ENCODE measurements at places on chromosomes 5 and 9. TPM values are rescaled to one million over a fixed set of nuclear protein-coding genes. Genes with fewer than 3 reads are reported as not detected.

LCN15 gene
- not detected for total RNA-seq

IGFBPL1 gene
- total RNA-seq = 0.36 TPM

SHISAL2B gene
- total RNA-seq = not detected

ISL1 gene
- 1.1 TPM for total RNA-seq

DNA sequence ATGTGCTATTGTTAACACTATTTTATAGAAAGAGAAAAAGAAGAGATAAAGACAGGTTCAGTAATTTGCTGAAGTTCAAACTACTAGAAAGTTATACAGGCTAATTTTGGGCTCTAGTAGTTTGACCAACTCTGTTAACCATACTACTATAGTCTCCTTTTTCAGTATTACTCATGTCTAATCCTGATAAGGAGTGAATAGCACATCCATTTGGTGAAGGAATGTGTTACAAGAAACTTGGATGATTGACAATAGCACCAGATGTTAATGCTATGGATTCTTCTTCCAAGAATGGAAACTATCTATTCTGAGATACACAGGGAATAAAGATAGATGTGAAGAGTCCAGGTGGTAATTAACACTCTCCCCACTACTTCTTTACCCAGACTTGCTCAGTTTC lies 677.3 kb downstream of the PRELID2 start:
- H3K4me1 ChIP-seq = no peaks in the 10 kb centered on the region
- no peaks in the 10 kb centered on the region for H3K27me3 ChIP-seq
- no peaks in the 10 kb centered on the region for H3K36me3 ChIP-seq
- H3K27ac ChIP-seq = no peak overlapping the region
- DNase-seq = no peak

DNA sequence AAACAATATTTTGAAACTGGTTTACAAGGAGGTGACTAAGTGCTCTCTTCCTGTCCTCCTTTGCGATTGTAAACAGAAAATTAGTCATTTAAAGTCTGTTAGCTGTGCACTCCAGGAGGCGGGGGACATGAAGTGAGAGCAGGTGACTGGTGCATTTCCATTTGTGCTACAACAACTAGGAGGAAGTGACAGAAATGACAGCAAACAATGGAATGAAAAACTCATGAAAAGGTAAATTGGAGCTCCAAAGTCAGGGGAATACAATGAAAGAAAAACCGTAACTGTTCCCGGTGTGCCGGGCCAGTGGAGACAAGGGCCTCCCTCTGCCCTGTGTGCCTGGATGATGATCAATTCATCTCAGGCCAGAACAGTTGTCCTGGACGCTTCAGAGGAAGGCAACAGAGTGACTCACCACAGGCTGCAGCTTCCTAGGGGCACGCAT lies 439.9 kb downstream of the GADD45G start:
- no peak overlapping the region for H3K4me3 ChIP-seq
- no peak overlapping the region for H3K27ac ChIP-seq
- H3K4me1 ChIP-seq = no peaks in the 10 kb centered on the region
- no peaks in the 10 kb centered on the region for H3K27me3 ChIP-seq

- no peak overlapping the region for H3K27ac ChIP-seq
- no peaks in the 10 kb centered on the region for H3K4me1 ChIP-seq
- H3K36me3 ChIP-seq = no peaks in the 10 kb centered on the region
- DNase-seq = no peak
These were observed 59.6 kb upstream of the C5orf58 start for GRCh38 chr5:170173227-170173626.

DNA sequence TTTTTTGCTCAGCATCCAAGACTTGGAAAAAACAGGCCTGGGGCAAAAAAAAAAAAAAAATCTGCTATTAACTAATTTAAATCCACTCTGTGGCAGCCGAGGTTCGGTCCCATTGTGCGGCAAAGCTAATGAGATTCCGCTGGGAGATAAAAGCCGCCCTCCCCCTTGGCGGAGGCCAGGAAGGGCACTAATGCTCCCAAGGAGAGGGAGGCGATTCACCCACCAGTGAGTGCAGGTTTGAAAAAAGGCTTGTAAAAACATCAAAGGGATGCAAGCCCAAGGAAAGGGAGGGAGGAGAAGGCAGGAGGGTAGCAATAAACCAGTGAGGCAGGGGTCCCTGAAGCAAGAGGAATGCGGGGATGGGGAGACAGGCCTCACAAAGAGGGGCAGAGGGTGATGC lies 129.5 kb upstream of the RAPGEF1 start:
- H3K4me3 ChIP-seq = no peak overlapping the region
- DNase-seq = no peak
- H3K27me3 ChIP-seq = no peaks in the 10 kb centered on the region

DNA sequence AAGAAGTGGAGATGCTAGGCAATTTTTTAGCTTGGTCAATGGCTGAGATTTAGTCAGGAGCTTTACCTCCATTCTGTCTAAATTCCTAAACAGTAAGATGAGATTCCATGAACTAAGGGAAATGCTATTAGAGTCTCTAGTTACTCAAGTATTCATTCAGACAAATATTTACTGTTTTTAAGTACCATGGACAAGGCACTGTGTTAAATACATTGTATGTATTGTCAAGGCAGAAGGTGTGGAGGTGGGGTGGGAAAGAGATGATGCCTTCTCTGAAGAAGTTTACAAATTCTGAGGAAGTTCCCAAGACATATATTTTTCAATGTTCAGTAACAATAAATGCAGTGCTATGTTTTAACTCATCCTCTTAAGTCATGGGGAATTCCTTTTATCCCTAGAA lies 459.9 kb upstream of the NMUR2 start:
- no peaks in the 10 kb centered on the region for H3K27me3 ChIP-seq
- H3K36me3 ChIP-seq = no peaks in the 10 kb centered on the region
- DNase-seq = no peak

DNA sequence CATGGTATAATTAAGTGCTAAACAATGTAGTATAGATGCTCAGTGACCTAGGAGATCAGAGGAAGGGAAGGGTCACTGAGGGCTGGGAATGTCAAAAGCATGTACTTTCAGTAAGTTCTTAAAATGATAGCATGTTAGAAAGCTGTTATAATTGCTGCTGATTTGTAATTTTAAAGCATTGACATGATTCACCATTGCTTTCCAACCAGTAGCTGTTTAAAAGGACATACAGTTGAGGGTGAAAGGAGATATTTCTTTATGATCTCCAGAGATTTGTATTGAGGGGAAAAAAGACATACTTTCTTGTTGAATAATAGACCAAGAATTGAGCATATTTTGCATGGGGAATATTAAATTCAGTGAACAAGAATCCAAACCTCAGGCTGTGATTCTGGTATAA lies 1.2 kb upstream of the SLC1A3 start:
- DNase-seq = no peak
- no peaks in the 10 kb centered on the region for H3K27me3 ChIP-seq
- H3K4me1 ChIP-seq = peaks cover 8% of the 10 kb centered on the region
- no peak overlapping the region for H3K4me3 ChIP-seq
- H3K27ac ChIP-seq = no peak overlapping the region
- no peaks in the 10 kb centered on the region for H3K36me3 ChIP-seq

DNA sequence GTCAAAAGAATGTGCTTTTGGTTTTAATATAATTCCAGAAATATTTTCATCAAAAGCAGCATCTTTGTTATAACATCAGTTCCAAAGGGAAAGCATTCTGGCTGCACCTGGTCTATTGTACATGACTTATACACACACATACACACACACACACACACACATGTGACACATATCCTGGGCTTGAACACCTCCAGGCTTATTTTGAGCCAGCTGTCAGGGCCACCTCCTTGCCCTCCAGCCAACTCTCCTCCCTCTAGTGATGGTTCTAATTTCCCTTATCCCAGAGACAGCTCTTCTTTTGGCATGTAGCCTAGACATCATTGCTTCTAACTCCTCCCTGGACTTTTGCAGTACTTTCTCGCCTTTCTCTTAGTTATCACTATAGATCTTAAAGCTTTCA lies 115.0 kb downstream of the PIK3R1 start:
- no peaks in the 10 kb centered on the region for H3K27me3 ChIP-seq
- no peaks in the 10 kb centered on the region for H3K36me3 ChIP-seq
- H3K4me1 ChIP-seq = no peaks in the 10 kb centered on the region
- no peak overlapping the region for H3K4me3 ChIP-seq
- no peak for DNase-seq

- H3K27me3 ChIP-seq = no peaks in the 10 kb centered on the region
- H3K4me3 ChIP-seq = no peak overlapping the region
- H3K36me3 ChIP-seq = peaks cover 52% of the 10 kb centered on the region
- H3K4me1 ChIP-seq = peaks cover 41% of the 10 kb centered on the region
- peak overlapping the region; percentile 79 for H3K27ac ChIP-seq
- no peak for DNase-seq
These were observed 38.2 kb upstream of the UBAP2 start for GRCh38 chr9:34086864-34087263.

GRCh38 chr5:128480158-128480557 lies 57.9 kb downstream of the FBN2 start:
- H3K27ac ChIP-seq = no peak overlapping the region
- no peak for DNase-seq
- no peaks in the 10 kb centered on the region for H3K36me3 ChIP-seq

DNA sequence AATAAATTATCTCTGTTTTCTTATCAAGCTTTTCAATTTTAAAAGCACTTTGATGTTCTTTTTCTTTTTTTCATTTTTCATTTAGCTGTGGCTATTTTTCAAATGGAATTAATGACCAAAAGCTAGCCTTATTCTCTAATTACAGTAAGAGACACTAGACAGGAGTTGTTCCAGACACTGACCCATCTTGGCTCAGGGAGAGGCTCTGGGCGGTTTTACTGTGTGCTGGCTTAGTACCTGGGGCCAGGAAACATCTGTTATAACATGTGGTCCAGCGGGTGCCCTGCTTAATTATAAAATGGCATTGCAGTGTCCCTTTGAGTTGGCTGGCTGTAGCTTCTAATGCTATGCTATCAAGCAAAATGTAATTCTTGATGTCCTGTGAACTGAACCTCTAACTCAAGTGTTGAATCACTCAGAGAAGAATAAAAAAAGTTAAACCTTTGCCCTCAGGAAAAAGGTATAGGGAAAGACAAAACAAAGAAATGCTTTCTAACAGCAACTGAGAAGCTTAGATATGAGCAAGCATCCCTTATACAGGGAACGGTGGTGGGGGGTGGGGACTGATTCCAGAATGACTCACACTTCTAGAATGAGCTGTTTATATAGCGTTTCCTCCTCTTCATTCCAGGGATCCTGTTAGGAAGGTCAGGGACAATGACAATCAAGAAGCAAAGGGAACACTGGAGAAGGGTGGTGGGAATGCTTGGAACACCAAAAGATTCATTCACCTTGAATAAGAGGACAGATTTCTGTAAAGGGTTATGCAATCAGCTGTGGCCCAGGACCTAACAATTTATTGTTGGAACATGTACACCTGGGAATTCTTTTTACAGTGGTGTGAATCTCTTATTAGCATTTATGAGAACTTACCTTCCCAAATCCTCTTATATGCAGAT lies 58.7 kb upstream of the NFIB start:
- H3K4me3 ChIP-seq = no peak overlapping the region
- H3K27ac ChIP-seq = peak overlapping the region; percentile 39
- DNase-seq = peak; percentile 76
- H3K27me3 ChIP-seq = no peaks in the 10 kb centered on the region
- H3K4me1 ChIP-seq = peaks cover 25% of the 10 kb centered on the region

DNA sequence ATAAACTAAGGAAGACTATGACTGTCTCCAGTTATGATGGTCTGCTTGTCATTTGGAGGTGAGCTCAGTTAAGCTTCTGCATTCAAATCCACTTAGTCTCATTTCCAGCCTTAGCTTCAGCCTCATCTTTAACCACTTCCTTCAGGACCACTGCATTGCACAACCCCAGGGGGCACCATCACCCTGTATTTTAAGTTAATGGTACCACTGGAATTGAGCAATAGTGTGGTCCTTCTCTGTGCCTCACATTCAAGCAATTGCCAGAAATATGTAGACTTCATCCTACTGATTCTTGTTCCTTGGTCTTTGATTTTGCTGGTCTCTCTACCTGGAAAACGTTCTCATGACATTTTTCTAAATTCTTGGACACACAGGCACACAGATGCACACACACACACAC lies 131.5 kb upstream of the PTPN3 start:
- no peaks in the 10 kb centered on the region for H3K36me3 ChIP-seq
- DNase-seq = no peak
- H3K4me3 ChIP-seq = no peak overlapping the region
- H3K27ac ChIP-seq = no peak overlapping the region
- no peaks in the 10 kb centered on the region for H3K27me3 ChIP-seq

DNA sequence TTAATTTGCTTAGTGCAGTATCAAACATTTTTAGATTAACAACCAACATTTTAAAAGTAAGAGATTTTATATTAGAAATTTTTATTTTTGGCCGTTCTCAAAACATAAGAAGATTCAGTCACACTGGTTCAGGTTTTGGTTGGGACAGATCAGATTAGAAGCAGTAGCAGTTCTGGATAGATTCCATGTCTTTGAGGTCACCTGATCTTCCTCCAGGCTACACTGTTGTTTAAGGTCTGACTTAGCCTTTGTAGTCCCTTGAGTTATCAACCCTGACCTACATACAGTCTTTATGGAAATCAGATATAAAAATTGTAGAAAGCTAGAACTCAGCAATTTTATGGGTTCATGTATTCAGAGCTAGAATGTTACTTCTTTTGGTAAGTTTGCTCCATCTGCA lies 910.0 kb upstream of the WWC1 start:
- H3K36me3 ChIP-seq = no peaks in the 10 kb centered on the region
- H3K4me1 ChIP-seq = no peaks in the 10 kb centered on the region
- H3K27me3 ChIP-seq = no peaks in the 10 kb centered on the region
- no peak for DNase-seq
- no peak overlapping the region for H3K27ac ChIP-seq

- no peaks in the 10 kb centered on the region for H3K4me1 ChIP-seq
- no peak overlapping the region for H3K4me3 ChIP-seq
- no peaks in the 10 kb centered on the region for H3K27me3 ChIP-seq
- H3K36me3 ChIP-seq = no peaks in the 10 kb centered on the region
These were observed 155.4 kb downstream of the SEMA6A start for GRCh38 chr5:116419258-116419657.

DNA sequence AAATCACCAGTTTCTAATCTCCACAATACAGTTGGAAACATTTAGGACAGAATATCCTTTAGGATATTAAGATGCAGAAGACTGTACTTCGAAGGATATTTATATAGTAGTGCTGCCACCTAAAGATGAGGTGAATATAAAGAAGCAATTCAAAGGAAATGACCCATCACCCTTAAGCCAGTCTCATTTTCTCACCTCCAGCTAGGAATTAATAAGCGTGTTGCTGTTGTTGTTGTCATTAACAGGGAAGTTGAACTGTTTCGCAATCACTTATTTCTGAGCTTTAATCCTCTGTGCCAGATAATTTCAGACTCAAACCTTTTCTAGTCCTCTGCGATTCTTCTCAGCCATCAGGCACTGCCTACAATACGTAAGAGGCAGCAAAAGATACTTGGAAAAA lies 7.8 kb upstream of the PURA start:
- H3K27ac ChIP-seq = peak overlapping the region; percentile 95
- no peaks in the 10 kb centered on the region for H3K27me3 ChIP-seq
- peaks cover 21% of the 10 kb centered on the region for H3K4me1 ChIP-seq
- H3K36me3 ChIP-seq = no peaks in the 10 kb centered on the region

All from sigmoid colon (tissue), 7 donors.